ENCODE measurements at places on chromosomes 12 and 14.

DNA sequence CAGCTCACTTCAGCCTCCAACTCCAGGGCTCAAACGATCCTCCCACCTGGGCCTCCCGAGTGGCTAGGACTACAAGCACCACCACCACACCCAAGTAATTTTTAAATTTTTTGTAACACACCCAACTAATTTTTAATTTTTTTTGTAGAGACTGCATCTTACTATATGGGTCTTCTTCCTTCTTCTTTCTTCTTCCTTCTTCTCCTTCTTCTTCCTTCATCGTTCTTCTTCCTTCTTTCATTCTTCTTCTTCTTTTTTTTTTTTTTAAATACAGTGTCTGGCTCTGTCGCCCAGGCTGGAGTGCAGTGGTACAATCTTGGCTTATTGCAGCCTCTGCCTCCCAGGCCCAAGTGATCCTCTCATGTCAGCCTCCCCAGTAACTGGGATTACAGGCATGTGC, 965 bp upstream of the CREBL2 start:
- no peak for DNase-seq

DNA sequence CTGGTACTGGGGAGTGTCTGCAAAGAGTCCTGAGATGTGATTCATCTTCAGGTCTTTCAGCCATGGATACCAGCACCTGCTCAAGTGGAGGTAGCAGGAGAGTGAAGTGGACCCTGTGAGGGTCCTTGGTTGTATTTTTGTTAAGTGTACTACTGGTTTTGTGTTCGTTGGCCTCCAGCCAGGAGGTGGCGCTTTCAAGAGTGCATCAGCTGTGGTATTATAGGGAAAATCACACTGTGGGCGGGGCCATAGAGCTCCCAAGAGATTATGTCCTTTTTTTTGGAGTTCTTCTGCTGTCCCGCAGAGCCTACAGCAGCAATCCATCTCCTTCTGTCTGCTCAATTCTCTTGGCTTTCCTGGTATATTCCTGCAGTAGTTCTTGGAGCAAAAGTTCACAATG, 66.8 kb downstream of the SPATA7 start:
- no peak for DNase-seq

GRCh38 chr14:56216626-56217379, 98.6 kb downstream of the PELI2 start:
- no peak for DNase-seq

DNA sequence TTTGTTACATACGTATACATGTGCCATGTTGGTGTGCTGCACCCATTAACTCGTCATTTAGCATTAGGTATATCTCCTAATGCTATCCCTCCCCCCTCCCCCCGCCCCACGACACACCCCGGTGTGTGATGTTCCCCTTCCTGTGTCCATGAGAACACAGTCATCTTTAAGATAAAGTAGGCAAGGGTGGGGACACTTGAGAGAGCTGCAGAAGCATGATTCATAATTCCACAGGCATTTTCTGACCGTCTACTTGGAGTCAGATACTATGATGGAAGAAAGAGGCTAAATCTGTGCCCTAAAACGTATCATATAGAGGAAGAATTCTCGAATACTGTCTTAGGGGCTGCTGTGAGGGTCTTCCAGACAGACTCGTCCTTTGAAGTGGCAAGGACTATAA, 145.9 kb upstream of the VASH1 start:
- no peak for DNase-seq

DNA sequence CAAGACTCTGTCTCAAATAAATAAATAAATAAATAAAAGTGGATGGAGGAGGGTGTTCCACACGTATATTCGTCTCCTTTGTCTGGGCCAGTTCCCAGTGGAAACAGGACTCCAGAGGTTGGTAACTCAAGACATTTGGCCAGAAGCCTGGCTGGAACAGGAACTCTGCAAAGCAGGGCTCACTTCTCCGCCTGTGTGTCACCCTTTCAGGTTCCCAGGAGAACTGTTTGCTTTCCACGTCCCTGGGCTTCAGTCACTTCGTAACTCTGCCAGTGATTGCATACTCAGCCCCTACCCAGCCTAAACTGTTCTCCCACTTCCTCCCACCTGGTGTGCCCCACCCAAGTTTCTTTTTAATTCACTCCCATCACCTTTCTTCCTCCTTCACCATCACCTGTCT, 7.0 kb upstream of the UBE2N start:
- no peak for DNase-seq
